ENCODE measurements at places on chromosomes 11 and 22.
A peak's percentile ranks its signal among the peaks of the same experiment; 100 is the strongest.

GRCh38 chr11:116857936-116858335 is 20.5 kb upstream of the APOA1 start:
- DNase-seq = no peak

- DNase-seq = no peak
These were observed 12.3 kb downstream of the MYO7A start for GRCh38 chr11:77140231-77140851.

- DNase-seq = no peak
These were observed 53.3 kb upstream of the GLYAT start for GRCh38 chr11:58784995-58785394.

DNA sequence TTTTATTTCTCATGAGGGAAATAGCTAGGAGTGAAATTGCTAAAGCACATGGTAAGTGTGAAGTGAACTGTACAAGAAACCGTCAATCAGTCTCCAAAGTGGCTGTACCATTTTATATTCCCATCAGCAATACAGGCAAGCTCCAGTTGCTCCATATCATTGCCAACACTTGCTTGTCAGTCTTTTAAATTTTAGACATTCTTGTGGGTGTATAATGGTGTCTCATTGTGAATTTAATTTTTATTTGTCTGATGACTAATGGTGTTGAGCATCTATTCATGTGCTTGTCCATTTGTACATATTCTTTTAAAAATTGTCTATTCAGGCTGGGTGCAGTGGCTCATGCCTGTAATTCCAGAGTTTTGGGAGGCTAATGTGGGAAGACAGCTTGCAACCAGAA is 34.1 kb upstream of the SMCO4 start:
- DNase-seq = no peak

DNA sequence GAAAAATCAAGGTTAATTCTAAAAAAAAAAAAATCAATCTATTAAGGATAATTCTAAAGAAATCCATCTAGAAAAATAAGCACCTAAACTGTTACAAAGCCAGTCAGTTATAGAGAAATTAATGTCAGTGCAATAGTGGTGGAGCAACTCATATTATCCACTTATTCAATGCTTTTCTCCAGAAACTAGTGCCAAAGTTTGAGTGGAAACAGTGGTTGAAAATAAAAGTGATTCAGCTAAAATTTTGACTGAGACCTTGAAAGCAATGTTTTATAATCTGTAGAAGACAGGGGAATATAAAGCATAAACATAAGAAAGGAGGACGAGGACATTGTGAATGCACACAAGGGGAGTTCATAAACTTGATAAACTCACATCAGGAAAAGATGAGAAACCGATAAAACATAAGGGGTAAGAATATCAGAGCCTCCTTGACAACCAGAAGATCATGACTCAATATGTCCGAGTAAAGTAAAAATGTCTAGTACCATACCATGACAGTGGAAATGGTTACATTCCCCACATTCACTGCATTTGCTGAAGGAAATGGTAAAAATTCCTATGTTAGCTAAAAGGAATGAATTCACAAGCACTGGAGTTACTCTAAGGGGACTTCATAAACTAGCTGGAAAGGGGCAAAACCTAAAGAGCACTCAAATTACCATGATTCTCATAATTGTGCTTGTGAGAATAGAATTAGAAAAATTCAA is 58.7 kb upstream of the SLC5A12 start:
- DNase-seq = no peak

- DNase-seq = no peak
These were observed 491.0 kb upstream of the KIRREL3 start for GRCh38 chr11:127491589-127491988.

DNA sequence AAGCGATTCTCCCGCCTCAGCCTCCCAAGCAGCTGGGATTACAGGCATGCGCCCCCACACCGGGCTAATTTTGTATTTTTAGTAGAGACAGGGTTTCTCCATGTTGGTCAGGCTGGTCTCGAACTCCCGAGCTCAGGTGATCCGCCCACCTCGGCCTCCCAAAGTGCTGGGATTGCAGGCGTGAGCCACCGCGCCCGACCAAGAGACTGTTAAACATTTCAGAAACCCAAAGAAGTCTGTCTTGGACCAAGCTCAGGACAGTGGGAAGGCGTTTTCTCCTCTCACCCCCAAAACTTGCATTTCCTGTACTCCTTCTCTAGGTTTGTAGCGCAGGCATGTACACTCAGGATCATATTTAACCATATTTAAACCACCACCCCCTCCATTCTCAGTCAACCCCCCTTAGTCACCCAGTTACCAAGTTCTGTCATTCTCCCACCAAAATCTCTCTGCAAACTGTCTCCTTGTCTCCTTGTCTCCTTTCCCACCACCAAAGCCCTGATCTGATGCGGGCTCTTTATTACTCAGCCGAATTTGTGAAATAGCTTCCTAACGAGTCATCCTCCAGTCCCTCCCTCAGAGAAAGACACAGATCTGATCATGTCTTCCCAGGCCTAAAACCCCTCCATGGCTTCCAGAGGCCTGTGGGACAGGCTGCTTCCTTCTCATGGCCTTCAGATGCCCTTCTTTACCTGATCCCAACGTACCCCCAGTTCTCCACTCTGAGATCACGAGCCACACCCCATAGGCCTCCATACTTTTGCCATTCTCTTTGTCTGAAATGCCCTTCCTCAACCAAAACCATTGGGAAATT is 29.0 kb upstream of the CREB3L1 start:
- no peak for DNase-seq

GRCh38 chr11:44761551-44761961 is 34.8 kb downstream of the TSPAN18 start:
- DNase-seq = no peak

DNA sequence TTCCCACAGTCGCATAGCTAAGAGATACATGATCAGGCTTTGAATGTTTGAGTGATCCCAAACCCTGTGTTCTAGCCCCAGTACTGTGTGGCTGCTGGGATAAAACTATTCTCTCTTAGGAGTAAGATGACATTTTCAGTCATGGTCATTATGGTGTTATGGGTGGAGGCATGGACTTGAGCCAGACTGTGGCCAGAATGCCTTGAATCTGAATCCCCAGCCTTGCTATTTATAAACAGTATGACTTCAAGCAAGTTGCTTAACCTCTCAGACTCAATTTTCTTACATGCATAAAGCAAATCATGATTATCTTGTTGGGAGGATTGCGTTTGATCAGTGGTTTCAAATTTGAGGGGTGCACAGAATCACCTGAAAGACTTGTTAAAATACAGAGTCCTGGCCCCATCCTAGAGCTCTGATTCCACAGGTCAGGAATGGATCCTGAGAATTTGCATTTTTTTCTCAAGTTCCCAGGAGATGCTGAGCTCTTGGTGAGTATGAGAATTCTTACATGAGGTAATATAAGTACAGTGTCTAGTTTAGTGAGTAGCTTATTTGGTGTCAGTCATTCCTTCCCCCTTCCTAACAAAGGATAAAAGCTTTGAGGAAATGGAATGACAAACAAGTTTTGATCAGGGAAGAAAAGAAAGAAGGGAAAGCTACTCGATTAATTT is 571.7 kb downstream of the METTL15 start:
- DNase-seq = no peak

- no peak for DNase-seq
These were observed 17.5 kb downstream of the MRGPRG start for GRCh38 chr11:3201112-3201581.

DNA sequence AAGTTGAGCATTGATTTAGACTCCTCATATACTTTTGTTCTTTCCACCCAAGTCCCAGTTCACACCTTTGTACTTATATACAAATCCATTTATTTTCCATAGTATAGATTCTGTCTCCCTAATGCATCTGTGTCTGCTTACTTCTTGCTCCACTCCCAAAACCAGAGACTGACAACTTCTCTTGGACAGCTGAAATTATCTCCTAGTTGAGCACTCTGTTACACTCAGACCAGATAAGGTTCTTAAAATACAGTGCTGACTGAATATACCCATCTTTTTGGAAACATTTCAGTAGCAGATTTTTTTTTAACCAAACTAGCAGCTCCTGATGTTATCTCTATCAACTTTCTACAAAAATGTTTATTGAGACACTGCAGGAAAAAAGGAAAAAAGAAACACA is 106.3 kb downstream of the OPCML start:
- no peak for DNase-seq

DNA sequence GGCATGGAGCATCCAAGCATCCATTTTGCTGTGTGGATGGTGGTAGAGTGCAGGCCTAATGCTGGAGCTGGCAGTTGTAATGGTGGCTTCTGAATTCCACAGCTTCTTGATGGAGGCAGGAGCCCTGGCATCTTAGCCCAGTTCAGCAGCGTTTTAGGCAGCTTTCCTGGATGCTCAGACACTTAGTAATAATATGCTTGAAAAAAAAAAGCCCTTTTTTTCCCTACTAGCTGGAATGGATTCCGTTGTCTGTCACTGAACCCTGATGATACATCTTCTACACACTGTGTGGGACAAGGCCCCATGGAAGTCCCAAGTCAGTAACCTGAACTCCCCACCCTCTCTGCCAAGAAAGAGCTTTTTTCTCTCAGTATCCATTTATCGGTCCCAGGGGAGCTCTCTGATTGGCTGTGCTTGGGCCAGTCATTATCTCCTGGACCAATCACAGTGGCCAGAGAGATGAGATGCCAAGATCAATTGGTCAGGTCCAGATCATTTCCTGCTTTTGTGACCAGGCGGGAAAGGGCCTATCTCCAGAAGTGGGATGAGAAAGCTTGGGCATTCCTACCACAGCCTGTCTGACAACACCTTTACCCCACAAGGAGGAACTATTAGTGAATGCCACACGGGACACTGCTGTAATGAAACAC is 34.2 kb downstream of the MCM5 start:
- no peak for DNase-seq

DNA sequence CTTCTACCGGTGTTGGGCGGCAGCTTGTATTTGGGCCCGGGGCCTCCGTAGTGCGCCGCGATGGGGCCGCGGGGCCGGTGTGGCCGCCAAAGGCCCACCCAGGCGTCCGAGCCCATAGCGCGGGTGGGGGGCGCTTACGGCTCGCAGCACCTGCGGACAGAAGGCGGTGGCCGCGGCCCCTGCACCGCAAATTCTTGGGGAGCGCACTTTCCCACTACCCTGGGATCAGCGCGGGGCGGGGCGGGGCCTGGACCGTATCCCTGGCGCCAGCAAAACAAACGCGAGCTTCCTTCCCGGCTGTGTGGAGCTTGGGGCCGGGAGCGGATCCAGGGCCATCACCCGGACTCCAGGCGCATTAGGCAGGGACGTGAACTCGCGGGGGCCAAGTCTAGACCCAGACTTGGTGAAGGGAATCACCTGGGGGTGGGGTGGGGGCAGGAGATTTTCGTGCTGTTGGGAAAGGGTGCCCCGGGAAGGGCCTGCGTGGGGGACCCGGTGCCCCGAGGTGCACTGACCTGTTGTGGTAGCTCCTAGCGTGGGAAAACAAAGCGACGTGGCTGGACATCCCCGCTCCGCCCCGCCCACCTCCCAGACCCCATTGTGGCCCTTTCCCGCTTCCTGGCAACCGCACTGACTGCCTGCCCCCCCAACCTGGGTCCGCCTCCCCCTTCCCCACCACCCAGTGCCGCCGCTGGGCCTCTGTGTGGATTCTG is 2.3 kb upstream of the TYMP start:
- peak; percentile 40 for DNase-seq

DNA sequence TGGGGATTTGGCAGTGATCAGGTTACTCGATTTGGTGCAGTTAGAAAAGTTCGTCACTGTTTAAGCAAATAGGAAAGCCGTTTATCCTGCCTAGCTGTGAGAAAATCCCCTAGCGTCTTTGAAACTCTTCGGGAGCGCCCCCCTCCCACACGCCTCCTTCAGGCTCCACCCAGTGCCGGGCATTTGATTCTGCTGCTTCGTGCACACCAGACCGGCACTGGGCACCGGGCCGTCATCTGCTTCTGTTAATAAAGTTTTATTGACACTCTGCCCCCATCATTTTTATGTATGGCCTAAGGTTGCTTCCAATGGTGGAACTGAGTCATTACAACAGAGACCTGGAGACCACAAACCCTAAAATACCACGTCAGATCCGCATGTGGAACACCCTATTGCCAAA is 50.9 kb downstream of the IGF2 start:
- DNase-seq = no peak

- DNase-seq = no peak
These were observed 21.2 kb upstream of the TP53AIP1 start for GRCh38 chr11:128963744-128964325.

DNA sequence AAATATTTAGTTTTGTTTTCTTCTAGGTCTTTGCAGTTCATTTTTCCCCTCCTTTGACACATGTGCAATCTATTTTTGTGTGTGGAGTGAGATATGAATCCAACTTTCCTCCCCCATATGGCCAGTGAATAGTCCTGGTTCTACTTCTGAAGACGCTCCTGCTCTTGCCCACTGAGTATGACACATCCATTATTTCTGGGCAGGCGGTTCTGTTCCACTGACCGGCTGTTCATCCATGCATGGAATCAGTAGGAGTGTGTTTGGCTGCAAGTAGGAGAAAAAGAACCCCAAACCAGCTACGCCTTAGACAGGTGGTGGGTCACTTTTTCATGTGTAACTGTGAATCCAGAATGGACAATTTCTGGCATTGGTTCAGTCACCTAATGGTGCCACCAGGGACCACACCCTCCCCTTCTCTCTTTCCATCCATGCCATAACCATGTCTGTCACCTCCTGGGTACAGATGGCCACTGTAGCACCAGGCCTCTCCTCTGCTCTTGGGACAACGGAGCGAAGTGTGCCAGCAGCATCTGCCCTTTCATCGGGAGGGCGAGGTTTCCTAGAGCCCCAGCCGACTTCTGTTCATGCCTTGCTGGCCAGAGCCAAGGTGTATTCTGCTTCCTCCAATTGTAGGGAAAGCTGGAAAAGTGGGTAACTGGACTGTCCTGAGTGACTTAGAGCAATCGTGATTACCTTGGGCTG is 67.4 kb upstream of the SLC22A12 start:
- no peak for DNase-seq

GRCh38 chr11:12674571-12674935 is 332 bp downstream of the TEAD1 start:
- DNase-seq = no peak

GRCh38 chr11:110808248-110808647 is 96.0 kb upstream of the ARHGAP20 start:
- no peak for DNase-seq

DNA sequence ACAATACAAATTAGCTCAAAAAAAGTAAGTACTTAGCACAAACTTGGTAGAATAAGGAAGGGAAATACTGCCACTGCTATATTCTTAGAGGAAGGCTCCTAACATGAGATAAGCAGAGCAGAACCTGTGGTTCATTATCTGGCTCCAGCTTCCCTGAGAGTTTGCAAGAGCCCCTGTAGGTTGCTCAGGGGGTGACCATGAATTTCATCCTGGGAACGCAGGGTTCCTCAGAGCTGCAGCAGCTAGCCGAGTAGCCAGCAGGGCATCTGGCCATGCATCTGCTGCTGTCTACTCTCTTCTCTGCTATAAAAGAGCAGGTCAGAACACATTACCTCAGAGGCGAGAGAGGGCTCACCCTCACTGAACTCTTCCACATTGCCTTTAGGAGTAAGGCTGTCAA is 67.3 kb downstream of the TRPC6 start:
- DNase-seq = no peak

- no peak for DNase-seq
These were observed 15.2 kb upstream of the EIF3D start for GRCh38 chr22:36544107-36544620.

GRCh38 chr11:44597358-44598012 is 32.0 kb downstream of the CD82 start:
- DNase-seq = no peak

- no peak for DNase-seq
These were observed 1.7 kb upstream of the LRRC74B start for GRCh38 chr22:21043860-21044535.

All from NK-92 treated with Interleukin-12 subunit alpha and Interleukin-12 subunit beta, amount 100 ng/mL, for 24 hours (cell line).